Naive B cell (primary cell): ENCODE measurements at places on chromosomes 12 and 14. TPM values are rescaled to one million over a fixed set of nuclear protein-coding genes. Genes with fewer than 3 reads are reported as not detected.

The IGF1 gene
- not detected for polyA plus RNA-seq

The EXD2 gene
- polyA plus RNA-seq: 3.5 TPM

The HOXC4 gene
- polyA plus RNA-seq: not detected

The TAS2R42 gene
- not detected for polyA plus RNA-seq

The DAO gene
- not detected for polyA plus RNA-seq

DNA sequence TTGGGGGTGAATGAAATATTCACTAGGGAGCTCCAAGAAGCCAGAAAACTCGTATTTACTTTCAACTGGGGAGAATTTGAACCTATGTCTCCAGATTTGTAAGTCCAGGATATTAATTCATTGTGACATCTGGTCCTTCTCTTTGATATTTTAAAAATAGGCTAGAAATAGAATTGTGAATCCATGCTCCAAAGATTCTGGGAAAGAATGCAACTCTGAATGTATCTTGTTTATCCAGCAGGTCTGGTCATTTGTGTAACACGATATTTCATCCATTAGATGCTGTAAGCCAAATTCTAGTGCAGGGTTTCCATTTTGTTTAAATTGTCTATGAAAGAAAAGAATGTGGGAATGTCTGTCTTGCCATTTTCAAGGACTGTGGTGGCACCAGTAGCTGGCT, 334.7 kb downstream of the BMP4 start:
- H3K27me3 ChIP-seq: peaks cover 11% of the 10 kb centered on the region
- H3K27ac ChIP-seq: no peak overlapping the region
- no peak overlapping the region for H3K4me3 ChIP-seq
- H3K4me1 ChIP-seq: peaks cover 3% of the 10 kb centered on the region
- no peaks in the 10 kb centered on the region for H3K36me3 ChIP-seq

DNA sequence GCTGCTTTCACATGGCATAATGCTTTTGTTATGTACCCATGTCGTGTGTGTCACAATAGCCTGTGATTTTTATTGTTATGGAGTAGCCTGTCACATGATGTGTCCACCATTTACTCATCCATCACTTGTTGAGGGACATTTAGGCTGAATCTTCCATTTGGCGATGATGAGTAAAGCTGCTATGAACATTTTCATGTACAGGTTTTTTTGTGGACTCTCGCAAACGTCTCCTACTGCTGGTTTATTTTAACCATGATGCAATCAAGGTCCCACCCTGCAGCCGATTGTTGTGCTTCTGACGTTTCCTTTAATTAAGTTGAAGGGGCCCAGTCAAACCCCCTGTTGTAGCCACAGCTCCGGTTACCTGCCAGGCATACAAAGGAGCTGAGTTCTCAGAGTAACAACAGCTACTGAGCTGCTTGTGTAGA, 63.2 kb downstream of the ZNF664 start:
- H3K27me3 ChIP-seq: peaks cover 4% of the 10 kb centered on the region
- H3K4me1 ChIP-seq: no peaks in the 10 kb centered on the region

GRCh38 chr14:83217492-83217891, 1683.8 kb upstream of the SEL1L start:
- H3K27me3 ChIP-seq: no peaks in the 10 kb centered on the region
- DNase-seq: no peak
- H3K4me1 ChIP-seq: no peaks in the 10 kb centered on the region
- no peak overlapping the region for H3K4me3 ChIP-seq
- no peak overlapping the region for H3K27ac ChIP-seq

DNA sequence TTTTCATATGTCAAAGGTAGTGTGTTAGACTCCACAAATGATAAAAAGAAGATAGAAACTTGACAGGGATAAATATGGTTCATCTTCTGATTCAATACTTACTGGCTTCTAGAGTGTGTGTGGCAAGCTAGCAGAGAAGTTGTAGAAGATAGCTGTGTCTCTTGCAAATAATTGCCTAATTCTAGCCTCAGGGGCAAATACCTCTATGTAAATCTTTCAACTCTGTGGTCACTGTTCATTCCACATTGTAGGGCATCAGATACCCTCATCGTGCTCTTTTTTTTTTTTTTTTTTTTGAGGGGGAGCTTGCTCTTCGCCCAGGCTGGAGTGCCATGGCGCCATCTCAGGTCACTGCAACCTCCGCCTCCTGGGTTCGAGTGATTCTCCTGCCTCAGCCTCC, 1.7 kb downstream of the OLR1 start:
- H3K27me3 ChIP-seq: peaks cover 23% of the 10 kb centered on the region
- no peak for DNase-seq
- no peaks in the 10 kb centered on the region for H3K4me1 ChIP-seq
- no peak overlapping the region for H3K4me3 ChIP-seq

DNA sequence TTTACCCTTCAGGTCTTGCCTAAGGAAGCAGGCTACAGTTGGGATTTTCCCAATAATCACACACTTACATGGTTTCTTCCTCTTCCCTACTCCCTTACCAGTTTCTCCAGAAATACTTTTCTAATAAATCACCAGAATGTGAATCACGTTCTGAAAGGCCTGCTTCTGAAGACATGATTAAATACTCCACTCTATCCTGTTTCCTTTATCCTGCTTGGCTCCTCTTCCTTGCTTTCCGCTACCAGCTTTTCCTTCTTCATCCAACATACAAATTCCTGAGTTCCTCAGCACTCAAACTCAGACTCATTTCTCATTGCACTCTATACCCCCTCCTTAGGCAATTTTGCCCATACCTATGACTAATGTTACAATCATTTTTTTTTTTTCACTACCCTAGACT, 118.3 kb downstream of the MGAT4C start:
- H3K4me1 ChIP-seq: no peaks in the 10 kb centered on the region
- no peak overlapping the region for H3K4me3 ChIP-seq
- no peaks in the 10 kb centered on the region for H3K27me3 ChIP-seq
- DNase-seq: no peak
- no peak overlapping the region for H3K27ac ChIP-seq

DNA sequence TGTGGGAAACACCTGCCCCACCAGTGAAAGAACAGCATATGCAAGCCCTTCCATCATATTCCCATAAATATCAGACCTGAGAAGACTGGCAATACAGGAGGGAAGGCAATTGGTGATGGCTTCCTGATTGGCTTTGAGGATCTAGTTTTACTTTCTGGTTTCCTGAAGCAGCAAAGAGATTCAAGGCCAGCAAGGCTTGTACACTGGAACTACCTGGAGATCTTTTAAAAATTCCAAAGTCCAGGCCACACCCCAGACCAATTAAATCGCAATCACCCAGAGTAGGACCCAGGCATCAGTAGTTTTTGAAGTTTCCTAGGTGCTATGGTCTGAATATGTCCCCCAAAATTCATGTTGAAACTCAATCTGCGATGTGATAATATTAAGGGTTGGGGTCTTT, 2.9 kb upstream of the TEP1 start:
- no peaks in the 10 kb centered on the region for H3K36me3 ChIP-seq
- DNase-seq: no peak
- no peaks in the 10 kb centered on the region for H3K27me3 ChIP-seq
- H3K4me3 ChIP-seq: peak overlapping the region; percentile 2
- peaks cover 25% of the 10 kb centered on the region for H3K4me1 ChIP-seq
- H3K27ac ChIP-seq: peak overlapping the region; percentile 34

DNA sequence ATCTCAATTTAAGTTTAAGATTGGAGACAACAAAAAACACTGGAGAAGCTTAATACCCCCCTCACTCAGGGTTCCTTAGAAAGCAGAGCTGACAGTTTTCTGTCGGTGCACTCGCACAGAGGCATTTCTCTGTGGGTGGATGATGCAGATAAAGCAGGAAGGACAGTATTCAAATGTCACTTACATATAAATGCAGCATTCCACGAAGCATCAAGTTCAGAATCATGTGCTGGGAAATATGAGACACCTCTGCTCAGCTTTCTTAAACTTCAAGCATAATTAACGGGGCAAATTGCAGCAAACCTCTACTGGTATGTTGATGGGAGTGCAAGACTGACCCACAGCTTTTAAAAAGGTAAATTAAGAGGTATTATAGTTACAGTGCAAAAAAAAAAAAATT, 68.7 kb downstream of the DICER1 start:
- no peaks in the 10 kb centered on the region for H3K4me1 ChIP-seq
- no peak overlapping the region for H3K4me3 ChIP-seq
- H3K27ac ChIP-seq: no peak overlapping the region
- no peak for DNase-seq
- H3K36me3 ChIP-seq: peaks cover 23% of the 10 kb centered on the region

DNA sequence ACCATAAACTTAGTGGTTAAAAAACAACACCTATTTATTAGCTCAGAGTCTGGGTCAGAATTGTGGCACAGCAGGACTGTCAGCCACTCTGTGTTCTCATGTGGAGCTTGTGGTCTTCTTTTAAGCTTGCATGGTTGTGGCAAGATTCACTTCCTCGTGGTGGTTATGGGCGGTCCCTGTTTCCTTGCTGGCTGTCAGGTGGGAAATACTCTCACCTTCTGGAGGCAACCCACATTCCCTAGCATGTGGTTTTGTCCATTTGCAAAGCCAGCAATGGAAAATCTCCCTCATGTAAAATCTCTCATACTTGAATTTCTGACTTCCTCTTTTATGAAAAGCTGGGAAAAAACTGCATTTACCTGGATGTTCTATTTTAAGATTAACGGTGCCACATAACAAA, 229.8 kb downstream of the ALX1 start:
- DNase-seq: no peak
- no peaks in the 10 kb centered on the region for H3K27me3 ChIP-seq
- peaks cover 4% of the 10 kb centered on the region for H3K4me1 ChIP-seq
- H3K4me3 ChIP-seq: no peak overlapping the region
- no peaks in the 10 kb centered on the region for H3K36me3 ChIP-seq

GRCh38 chr12:124071075-124071443, 98.0 kb downstream of the ZNF664 start:
- H3K27me3 ChIP-seq: peaks cover 6% of the 10 kb centered on the region
- no peak overlapping the region for H3K4me3 ChIP-seq
- no peaks in the 10 kb centered on the region for H3K36me3 ChIP-seq
- DNase-seq: no peak

DNA sequence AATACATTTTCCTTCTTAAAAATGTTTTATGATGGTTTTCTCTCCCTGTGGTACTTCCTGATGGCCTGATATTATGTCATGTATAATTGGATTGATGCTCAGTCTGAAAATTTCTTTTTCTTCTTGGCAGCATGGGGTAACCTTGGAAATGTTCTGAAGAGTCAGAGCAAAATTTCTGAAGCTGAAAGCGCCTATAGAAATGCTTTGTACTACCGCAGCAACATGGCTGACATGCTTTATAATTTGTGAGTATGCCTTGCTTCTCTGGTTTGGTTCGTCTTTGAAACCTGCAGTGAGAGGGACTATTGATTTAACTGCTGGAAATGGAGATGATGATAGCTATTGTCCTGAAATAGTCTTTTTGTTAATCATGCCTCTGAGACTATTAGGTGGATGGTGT, 243.6 kb downstream of the TMTC2 start:
- no peak for DNase-seq
- no peak overlapping the region for H3K27ac ChIP-seq
- no peak overlapping the region for H3K4me3 ChIP-seq
- H3K36me3 ChIP-seq: no peaks in the 10 kb centered on the region
- H3K4me1 ChIP-seq: no peaks in the 10 kb centered on the region

GRCh38 chr12:50411051-50411660, 10.5 kb downstream of the LARP4 start:
- no peaks in the 10 kb centered on the region for H3K27me3 ChIP-seq
- no peak overlapping the region for H3K27ac ChIP-seq
- H3K4me3 ChIP-seq: no peak overlapping the region
- no peak for DNase-seq

GRCh38 chr12:9906873-9907272, 25.3 kb downstream of the CLEC2A start:
- peak; percentile 3 for DNase-seq
- no peak overlapping the region for H3K27ac ChIP-seq
- no peaks in the 10 kb centered on the region for H3K4me1 ChIP-seq
- peaks cover 29% of the 10 kb centered on the region for H3K36me3 ChIP-seq
- H3K4me3 ChIP-seq: no peak overlapping the region

GRCh38 chr14:90489916-90490719, 93.3 kb downstream of the CALM1 start:
- H3K4me1 ChIP-seq: no peaks in the 10 kb centered on the region
- DNase-seq: no peak
- no peak overlapping the region for H3K27ac ChIP-seq
- no peaks in the 10 kb centered on the region for H3K27me3 ChIP-seq
- H3K4me3 ChIP-seq: no peak overlapping the region
- no peaks in the 10 kb centered on the region for H3K36me3 ChIP-seq

DNA sequence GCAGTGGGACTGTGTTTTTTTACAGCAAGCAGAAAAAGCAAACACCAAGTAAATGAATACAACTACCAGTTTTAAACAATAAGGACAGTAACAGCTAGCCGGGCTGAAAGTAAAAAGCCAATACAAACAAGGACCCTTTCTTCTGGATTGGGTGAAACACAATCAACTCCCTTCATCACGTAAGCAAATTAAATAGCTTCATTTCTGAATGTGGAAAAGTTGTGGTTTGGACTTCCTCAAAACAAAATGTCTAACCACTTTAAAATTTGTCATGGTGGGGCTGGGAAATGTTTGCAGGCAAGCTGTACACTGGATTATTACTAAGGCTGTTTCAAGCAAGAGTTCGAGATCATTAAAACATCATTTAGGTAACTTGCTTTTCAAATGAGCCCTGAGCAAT, 47.4 kb downstream of the TCHP start:
- H3K4me1 ChIP-seq: peaks cover 30% of the 10 kb centered on the region
- no peaks in the 10 kb centered on the region for H3K27me3 ChIP-seq
- no peak overlapping the region for H3K4me3 ChIP-seq
- DNase-seq: no peak

DNA sequence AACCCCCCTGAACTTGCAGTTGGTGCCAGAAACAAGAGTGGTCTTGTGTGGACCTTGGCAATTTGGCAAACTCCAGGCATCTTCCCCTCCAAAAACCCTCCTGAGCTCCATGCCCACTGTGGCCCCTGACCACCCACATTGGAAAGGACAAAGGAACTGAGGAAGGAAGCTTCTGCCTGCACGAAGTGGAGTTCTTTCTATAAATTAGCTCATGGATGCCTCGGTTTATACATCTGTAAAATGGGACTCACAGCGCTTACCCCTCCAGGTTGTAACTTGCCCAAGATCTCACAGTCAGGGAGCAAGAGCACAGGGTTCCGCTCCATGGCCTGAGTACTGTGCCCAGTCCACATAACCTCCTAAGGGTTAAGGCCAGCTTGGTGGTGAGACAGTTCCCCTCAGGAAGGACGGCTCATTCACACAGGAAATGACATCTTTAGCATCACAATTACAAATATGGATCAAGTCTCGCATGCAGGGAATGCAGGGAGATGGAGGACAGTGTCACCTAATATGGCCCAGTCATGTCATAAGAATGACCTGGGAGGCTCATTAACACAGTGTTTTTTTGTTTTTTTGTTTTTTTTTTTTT, 66.6 kb downstream of the CLMN start:
- H3K27me3 ChIP-seq: no peaks in the 10 kb centered on the region
- no peak for DNase-seq
- peaks cover 27% of the 10 kb centered on the region for H3K4me1 ChIP-seq
- H3K4me3 ChIP-seq: no peak overlapping the region
- H3K27ac ChIP-seq: no peak overlapping the region

DNA sequence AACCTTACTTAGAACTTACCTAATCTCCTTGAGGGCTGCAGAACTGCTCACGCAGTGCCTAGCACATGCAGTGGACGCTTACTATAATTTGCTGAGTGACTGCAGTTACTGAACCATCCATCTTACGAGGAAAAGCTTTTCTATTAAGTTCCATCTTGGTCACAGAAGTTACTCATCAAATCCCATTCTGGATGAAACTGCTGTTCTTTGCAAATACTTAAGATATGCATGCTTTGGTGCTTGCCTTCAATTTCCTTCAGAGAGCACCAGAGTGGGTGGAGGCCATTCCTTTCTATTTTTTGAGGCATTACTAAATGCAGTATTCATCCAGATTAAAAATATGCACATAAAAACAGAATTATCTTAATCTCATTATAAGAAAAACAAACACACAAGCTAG, 17.7 kb upstream of the PELI2 start:
- no peak overlapping the region for H3K4me3 ChIP-seq
- DNase-seq: no peak
- peaks cover 4% of the 10 kb centered on the region for H3K27me3 ChIP-seq
- H3K27ac ChIP-seq: no peak overlapping the region
- peaks cover 5% of the 10 kb centered on the region for H3K36me3 ChIP-seq
- no peaks in the 10 kb centered on the region for H3K4me1 ChIP-seq
